Sigmoid colon (tissue), 7 donors: ENCODE measurements at places on chromosomes 2 and 18. TPM values are rescaled to one million over a fixed set of nuclear protein-coding genes. Genes with fewer than 3 reads are reported as not detected.

SLC16A14 gene
- polyA plus RNA-seq = 0.60 TPM

DSG2 gene
- 16.2 TPM for polyA plus RNA-seq

FSHR gene
- not detected for polyA plus RNA-seq

TMEM131 gene
- 4.8 TPM for polyA plus RNA-seq

SLC14A1 gene
- polyA plus RNA-seq = not detected

FAM110C gene
- 24.6 TPM for polyA plus RNA-seq

PPM1B gene
- polyA plus RNA-seq = 40.2 TPM

CDK15 gene
- 0.60 TPM for polyA plus RNA-seq

RTN4 gene
- 54.1 TPM for polyA plus RNA-seq

ATOH8 gene
- polyA plus RNA-seq = 1.6 TPM

POTEC gene
- polyA plus RNA-seq = not detected

KYNU gene
- 4.6 TPM for polyA plus RNA-seq

SNX17 gene
- polyA plus RNA-seq = 78.1 TPM

RNMT gene
- polyA plus RNA-seq = 11.7 TPM

LHCGR gene
- polyA plus RNA-seq = not detected

SERPINB7 gene
- polyA plus RNA-seq = not detected

MRPL19 gene
- polyA plus RNA-seq = 24.8 TPM

VWA3B gene
- 1.2 TPM for polyA plus RNA-seq

GDF7 gene
- polyA plus RNA-seq = 0.60 TPM

CCDC74A gene
- 3.0 TPM for polyA plus RNA-seq

CACNB4 gene
- 0.26 TPM for polyA plus RNA-seq

POTEJ gene
- polyA plus RNA-seq = not detected

ACADL gene
- 0.60 TPM for polyA plus RNA-seq

LONRF2 gene
- polyA plus RNA-seq = under 0.01 TPM

SLC35F6 gene
- 7.4 TPM for polyA plus RNA-seq

CGREF1 gene
- polyA plus RNA-seq = 2.6 TPM

GULP1 gene
- 12.9 TPM for polyA plus RNA-seq

AQP4 gene
- 0.25 TPM for polyA plus RNA-seq

ABCA12 gene
- not detected for polyA plus RNA-seq

GFPT1 gene
- polyA plus RNA-seq = 34.8 TPM

ANKRD62 gene
- not detected for polyA plus RNA-seq

LIMS2 gene
- polyA plus RNA-seq = 3.2 TPM

KCNJ3 gene
- polyA plus RNA-seq = 0.15 TPM

ELOA2 gene
- polyA plus RNA-seq = not detected

APCDD1 gene
- polyA plus RNA-seq = 10.2 TPM

CRYGC gene
- not detected for polyA plus RNA-seq

SETBP1 gene
- polyA plus RNA-seq = 1.2 TPM

CCL20 gene
- polyA plus RNA-seq = 15.6 TPM

MGAT4A gene
- 24.5 TPM for polyA plus RNA-seq
